ENCODE measurements at places on chromosomes 13 and 19.
A peak's percentile ranks its signal among the peaks of the same experiment; 100 is the strongest.

DNA sequence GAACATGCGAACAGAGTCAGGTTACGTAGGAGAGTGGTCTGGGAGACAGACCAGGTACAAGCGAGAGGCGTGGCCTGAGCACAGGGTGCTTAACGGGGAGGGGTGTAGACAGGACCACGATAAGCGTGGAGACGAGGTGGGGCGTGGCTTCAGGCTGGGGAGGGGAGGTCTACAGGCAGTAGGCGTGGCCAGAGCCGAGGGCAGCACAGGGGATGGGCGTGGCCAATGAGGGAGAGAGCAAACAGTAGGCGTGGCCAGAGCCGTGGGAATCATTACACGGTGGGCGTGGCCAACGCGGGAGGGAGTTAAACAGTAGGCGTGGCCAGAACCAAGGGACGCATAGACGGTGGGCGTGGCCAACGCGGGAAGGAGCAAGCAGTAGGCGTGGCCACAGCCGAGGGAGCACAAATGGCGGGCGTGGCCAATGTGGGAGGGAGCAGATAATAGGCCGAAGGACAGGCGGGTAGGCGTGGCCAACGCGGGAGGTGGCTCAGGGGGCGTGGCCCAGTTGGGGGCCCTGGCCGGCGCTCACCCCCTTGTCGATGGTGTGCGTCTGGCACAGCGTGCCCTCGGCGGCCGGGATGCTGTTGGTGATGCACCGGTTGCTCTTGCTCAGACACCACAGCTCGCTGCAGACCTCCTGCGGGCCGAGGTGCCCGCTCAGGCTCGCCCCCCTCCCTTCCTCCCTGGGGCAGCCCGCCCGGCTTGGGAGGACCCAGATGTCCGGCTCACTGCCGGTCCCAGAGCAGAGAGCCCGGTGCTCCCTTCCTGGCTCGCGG, 15.2 kb upstream of the MYO1F start:
- DNase-seq, result peak; percentile 94

DNA sequence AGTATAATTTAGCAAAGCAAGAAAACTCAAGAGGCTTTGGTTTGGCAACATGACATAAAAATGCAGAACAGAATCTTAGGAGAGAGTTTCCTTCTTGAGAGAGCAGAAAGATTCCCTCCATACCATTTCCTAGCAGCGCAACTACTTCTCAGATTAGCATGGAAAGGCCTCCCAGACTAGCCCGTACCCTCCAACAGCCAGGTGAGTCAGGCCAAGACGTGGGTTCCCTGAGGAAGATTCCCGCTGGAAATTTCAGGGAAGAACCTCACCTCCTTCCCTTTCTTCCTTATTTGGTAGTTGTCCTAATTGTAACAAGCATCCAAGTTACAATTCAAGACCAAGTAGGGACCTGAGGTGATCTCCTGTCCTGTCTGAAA, 12.3 kb downstream of the COL4A2 start:
- DNase-seq, result no peak

- DNase-seq, result no peak
These were observed 16.3 kb downstream of the ZIC5 start for GRCh38 chr13:99955107-99955746.

- no peak for DNase-seq
These were observed 1.1 kb downstream of the ZNF792 start for GRCh38 chr19:34962687-34963572.

GRCh38 chr13:33016414-33017322, at the start of gene KL:
TSS of gene KL (plus strand) at chr13:33016423. CDS start at chr13:33016441, 18 bp downstream.
- DNase-seq, result no peak

GRCh38 chr19:44592451-44592890, 20.9 kb upstream of the IGSF23 start:
- no peak for DNase-seq

- no peak for DNase-seq
These were observed 61.1 kb downstream of the MAP4K1 start for GRCh38 chr19:38556521-38557174.

- DNase-seq, result no peak
These were observed 617 bp upstream of the IQCN start for GRCh38 chr19:18274781-18275356.

GRCh38 chr19:17379221-17379631, 2.1 kb upstream of the PLVAP start:
- DNase-seq, result no peak
